ENCODE measurements at places on chromosomes 6 and 20. TPM values are rescaled to one million over a fixed set of nuclear protein-coding genes. Genes with fewer than 3 reads are reported as not detected.

GRCh38 chr6:169312658-169313346, 59.2 kb upstream of the THBS2 start:
- no peak for DNase-seq

- DNase-seq: no peak
Measured at GRCh38 chr20:40218316-40218969, 470.6 kb downstream of the MAFB start.

- DNase-seq: no peak
Measured at GRCh38 chr6:21340573-21340972, 253.0 kb upstream of the SOX4 start.

GRCh38 chr6:15170126-15170525, 75.7 kb upstream of the JARID2 start:
- DNase-seq: no peak

DNA sequence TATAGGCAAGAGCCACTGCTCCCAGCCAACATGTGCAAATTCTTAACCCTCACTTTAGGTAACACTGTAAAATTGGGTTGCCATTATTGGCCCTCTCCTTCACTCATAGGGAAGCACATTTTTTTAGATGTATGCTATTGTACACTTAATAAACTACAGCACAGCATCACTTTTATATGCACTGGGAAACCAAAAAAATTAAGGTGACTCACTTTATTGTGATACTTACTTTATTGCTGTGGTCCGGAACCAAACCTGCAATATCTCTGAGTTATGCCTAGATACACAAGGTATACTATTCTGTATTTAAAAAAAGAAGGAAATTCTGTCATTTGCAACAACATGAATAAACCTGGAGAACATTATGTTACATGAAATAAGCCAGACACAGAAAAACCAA, 40.5 kb downstream of the IPCEF1 start:
- no peak for DNase-seq

- no peak for DNase-seq
Measured at GRCh38 chr6:106146852-106147351, 60.8 kb downstream of the PRDM1 start.

GRCh38 chr20:43430265-43431133, 27.2 kb upstream of the SRSF6 start:
- peak; percentile 74 for DNase-seq

DNA sequence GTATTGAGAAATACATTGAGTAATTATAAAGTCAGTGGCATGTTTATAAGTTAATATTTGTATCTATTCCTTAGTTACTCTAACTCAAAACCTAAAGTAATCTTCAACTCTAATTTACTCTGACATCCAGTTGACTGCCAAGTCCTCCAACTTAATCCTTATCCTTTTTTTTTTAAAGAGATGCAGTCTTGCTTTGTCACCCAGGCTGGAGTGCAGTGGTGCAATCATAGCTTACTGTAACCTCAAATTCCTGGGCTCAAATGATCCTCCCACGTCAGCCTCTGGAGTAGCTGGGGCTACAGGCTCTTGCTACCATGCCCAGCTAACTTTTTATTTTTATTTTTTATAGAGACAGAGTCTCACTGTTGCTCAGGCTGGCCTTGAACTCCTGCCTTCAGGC, 24.4 kb downstream of the PTPN1 start:
- no peak for DNase-seq

- DNase-seq: no peak
Measured at GRCh38 chr20:44598423-44599305, 16.3 kb downstream of the PKIG start.

DNA sequence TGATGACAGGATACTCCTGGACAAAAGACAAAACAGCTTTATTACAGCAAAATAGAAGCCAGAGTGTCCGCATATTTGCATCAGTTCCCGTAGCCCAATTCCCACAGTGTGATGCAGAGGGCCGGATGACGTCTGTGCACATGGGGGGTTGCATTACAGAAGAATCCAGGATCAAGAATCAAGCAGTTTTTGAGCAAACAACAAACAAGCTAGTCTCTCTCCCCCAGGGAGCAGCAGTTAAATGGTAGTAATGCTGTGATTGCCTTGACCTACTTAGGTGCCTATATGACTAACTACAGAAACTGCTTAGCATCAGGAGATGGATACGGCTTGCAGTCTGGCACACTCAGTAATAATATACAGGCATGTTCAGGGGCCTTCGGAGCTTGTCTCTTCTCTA, 3.2 kb upstream of the SDHAF4 start:
- DNase-seq: no peak

- DNase-seq: no peak
Measured at GRCh38 chr6:108789475-108789874, 58.7 kb upstream of the ARMC2 start.

- no peak for DNase-seq
Measured at GRCh38 chr6:72720464-72720863, 98.6 kb downstream of the KCNQ5 start.

GRCh38 chr6:20661721-20662120, 127.5 kb downstream of the CDKAL1 start:
- DNase-seq: no peak

GRCh38 chr20:43723186-43723585, 3.6 kb downstream of the GTSF1L start:
- DNase-seq: no peak

GRCh38 chr20:10651227-10651990, 22.4 kb downstream of the JAG1 start:
- DNase-seq: no peak

GRCh38 chr6:43703512-43704429, 16.2 kb upstream of the MRPS18A start:
- no peak for DNase-seq

- DNase-seq: no peak
Measured at GRCh38 chr20:58891718-58892140, 39.2 kb downstream of the GNAS start.

The PDE10A gene
- 15.0 TPM for total RNA-seq

The MAS1 gene
- 0.49 TPM for total RNA-seq

The GATA5 gene
- total RNA-seq: 7.9 TPM

The RNF182 gene
- total RNA-seq: 2.2 TPM

The SYCP2 gene
- 3.2 TPM for total RNA-seq

The MYMX gene
- not detected for total RNA-seq

The CYP24A1 gene
- total RNA-seq: 5.9 TPM

The LTB gene
- 5.4 TPM for total RNA-seq

The PRDM13 gene
- not detected for total RNA-seq

The CLDN20 gene
- not detected for total RNA-seq

The TRIM15 gene
- total RNA-seq: not detected

The OR2B6 gene
- not detected for total RNA-seq

The BCLAF1 gene
- total RNA-seq: 97.0 TPM

The CST4 gene
- not detected for total RNA-seq

The KIAA1755 gene
- total RNA-seq: 2.7 TPM

The SLC35F1 gene
- total RNA-seq: 2.7 TPM

The MUCL3 gene
- 0.49 TPM for total RNA-seq
